ENCODE measurements at places on chromosomes 13 and 19.

DNA sequence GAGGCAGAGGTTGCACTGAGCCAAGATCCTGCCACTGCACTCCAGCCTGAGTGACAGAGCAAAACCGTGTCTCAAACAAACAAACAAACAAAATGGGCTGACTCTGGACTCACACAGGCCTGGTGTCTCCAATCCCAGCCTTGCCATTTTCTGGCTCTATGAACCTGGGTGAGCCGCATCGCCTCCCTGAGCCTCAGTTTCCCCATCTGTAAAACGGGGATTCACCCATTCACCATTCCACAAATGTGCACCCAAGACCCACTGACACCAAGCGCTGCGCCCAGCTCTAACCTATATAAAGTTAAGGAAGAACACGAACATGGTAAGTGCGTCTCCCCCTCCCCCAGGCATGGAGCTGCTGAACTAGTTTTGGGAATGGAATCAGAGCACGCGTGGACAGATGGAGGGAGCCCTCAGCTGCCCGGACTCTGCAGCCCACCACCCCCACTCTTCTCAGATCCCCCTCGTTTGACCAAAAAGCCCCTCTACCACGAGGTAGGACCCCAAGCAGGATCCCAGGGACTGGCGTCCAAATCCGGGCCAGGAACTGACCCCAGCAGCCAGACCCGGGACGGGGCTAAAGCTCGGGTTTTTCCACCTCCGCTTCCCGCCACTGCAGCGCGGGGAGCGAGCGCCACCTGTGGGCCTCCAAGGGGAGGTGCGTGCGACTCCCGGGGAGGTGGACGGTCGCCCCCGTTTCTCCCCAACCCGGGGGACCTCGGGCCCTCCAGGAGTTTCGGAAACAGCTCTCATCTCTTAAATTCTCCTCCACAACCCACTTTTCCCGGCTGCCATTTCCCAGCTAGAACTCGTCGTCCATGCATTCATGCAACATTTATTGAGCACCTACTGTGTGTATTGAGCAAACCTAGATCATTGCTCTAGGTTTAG lies 33.0 kb upstream of the ADGRE5 start:
- H3K27ac ChIP-seq: no peak overlapping the region
- no peaks in the 10 kb centered on the region for H3K36me3 ChIP-seq

DNA sequence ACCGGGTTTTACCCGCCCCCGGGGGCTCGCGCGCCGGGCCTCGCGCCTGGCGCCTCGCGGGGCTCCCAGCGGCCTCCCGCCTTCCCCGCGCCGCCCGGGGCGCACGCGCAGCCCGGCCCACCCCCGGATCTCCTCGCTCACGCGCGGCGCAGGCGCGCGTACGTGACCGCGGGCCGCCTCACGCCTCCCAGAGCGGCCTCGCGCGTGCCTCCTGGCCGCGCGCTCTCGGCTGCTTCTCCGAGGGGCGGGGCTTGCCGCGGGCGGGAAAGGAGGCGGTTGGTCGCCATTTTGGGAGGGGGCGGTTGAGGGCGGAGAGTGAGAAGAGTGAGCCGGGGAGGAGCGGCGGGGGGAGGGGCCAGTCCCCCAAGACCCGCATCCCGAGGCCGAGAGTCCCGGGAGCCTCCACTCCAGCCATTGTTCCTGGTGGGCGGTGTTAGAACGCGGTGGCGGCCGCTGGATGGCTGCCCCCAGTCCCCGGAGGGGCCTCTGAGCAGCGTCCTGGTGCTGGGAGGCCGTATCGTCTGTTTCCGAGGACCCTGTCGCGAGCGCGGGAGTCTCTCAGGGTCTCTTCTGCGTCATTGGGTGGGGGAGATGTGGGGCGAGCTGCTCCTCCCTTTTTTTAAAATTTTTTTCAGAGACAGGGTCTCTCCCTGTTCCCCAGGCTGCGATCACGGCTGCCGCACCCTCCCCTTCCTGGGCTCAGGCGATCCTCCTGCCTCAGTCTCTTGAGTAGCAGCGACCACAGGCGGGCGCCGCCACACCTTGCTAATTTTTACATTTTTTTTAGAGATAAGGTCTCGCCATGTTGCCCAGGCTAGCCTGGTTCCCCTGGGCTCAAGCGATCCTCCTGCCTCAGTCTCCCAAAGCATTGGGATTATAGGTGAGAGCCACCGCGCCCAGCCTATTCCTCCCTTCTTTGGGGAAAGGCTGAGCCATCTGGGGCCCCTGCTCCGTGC lies at the start of gene ZNF541:
ZNF541 (minus strand) TSS at position 78 of the 956 bp plus-strand sequence. CDS start 17,292 bp downstream, outside the sequence.
- peak; percentile 11 for DNase-seq
- peaks cover 4% of the 10 kb centered on the region for H3K4me1 ChIP-seq
- peak within 1 kb of the TSS; percentile 62 for H3K4me3 ChIP-seq

GRCh38 chr13:48236528-48237353 lies 3.7 kb downstream of the ITM2B start:
- DNase-seq: no peak
- H3K27me3 ChIP-seq: no peaks in the 10 kb centered on the region
- no peak overlapping the region for H3K27ac ChIP-seq

DNA sequence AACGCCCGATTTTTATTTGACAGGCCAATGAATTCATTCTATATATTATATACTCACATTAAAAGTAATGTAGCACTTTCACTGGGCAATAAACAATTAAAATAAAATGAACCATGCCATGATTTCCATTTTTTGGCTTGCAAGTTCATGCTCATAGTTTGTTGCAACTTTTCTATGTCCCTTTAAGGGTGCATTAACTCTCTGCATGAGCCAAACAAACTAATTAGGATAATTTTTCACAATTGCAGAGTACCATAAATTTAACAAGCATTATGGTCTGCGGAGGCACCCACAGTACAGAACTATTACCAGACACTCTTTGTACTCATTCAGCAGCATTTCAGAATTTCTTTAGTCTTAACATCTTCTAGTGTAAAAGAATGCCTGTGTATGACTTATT lies 1.4 kb downstream of the LHFPL6 start:
- H3K4me1 ChIP-seq: peaks cover 14% of the 10 kb centered on the region
- no peak for DNase-seq
- no peaks in the 10 kb centered on the region for H3K36me3 ChIP-seq
- no peaks in the 10 kb centered on the region for H3K27me3 ChIP-seq
- no peak overlapping the region for H3K27ac ChIP-seq

DNA sequence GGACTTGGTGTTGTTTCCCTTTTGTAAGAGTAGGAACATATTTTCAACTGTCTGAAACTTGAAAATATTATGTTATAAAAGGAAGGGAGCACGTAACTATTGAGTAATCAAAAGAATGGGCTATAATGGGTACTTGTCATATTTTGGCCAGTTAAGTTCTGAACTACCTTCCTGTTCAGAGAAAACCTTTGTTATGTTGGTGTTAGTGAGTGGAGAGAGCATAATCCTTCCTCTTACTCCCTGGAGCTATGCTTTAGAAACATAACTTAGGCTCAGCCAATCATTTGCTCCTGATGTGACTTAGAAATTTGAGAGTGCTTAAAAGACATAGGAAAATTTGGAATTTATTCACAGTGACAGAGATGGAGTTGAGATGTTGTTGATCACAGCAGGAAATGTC lies 482.5 kb upstream of the SPRY2 start:
- no peak overlapping the region for H3K27ac ChIP-seq
- no peak for DNase-seq
- H3K27me3 ChIP-seq: no peaks in the 10 kb centered on the region
- no peaks in the 10 kb centered on the region for H3K36me3 ChIP-seq
- H3K4me3 ChIP-seq: no peak overlapping the region
- no peaks in the 10 kb centered on the region for H3K4me1 ChIP-seq

GRCh38 chr19:28652765-28653164 lies 560.2 kb downstream of the UQCRFS1 start:
- H3K27ac ChIP-seq: no peak overlapping the region
- H3K4me1 ChIP-seq: no peaks in the 10 kb centered on the region
- H3K36me3 ChIP-seq: no peaks in the 10 kb centered on the region
- no peak for DNase-seq
- no peaks in the 10 kb centered on the region for H3K27me3 ChIP-seq

DNA sequence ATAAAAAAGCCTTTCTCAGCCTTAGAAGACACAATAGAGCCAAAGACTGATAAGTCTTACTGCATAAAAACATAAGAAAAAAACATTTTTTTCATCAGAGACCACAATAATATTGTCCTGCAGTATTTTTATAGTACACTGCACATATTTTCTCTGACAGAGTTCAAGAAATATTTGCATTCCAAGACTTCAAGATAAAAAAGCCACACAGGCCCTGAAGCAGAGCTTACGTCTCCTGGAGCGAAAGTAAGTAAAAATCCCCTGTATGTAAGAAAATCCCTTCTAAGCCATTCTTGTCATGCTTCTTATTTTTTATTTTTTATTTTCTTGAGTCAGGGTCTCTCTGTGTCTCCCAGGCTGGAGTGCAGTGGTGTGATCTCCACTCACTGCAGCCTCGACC lies 755.9 kb downstream of the LIG4 start:
- no peaks in the 10 kb centered on the region for H3K36me3 ChIP-seq
- H3K27me3 ChIP-seq: no peaks in the 10 kb centered on the region
- no peak for DNase-seq
- peak overlapping the region; percentile 21 for H3K4me3 ChIP-seq
- peaks cover 6% of the 10 kb centered on the region for H3K4me1 ChIP-seq

GRCh38 chr13:30034458-30034795 lies 184.0 kb upstream of the UBL3 start:
- DNase-seq: no peak
- no peak overlapping the region for H3K4me3 ChIP-seq
- no peak overlapping the region for H3K27ac ChIP-seq
- H3K27me3 ChIP-seq: no peaks in the 10 kb centered on the region

DNA sequence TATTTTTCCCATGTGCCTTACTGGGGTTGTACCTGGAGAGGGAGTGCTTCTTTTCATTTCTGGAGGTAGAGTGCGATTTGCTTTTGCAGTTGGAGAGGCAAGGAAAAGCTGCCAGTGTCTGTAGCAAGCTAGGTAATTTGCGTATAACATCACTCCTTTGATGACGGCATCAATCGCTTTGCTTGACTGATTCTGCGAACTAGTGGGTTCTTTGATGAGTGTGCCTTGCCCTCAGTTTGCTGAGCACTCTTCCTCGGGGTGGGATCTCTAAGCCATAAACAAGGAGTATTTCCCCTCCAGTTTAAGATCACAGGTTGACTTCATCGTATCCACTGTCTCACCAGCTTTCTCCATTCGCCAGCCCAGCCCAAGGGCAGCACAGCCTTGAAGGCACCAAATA lies 344.5 kb downstream of the KCNRG start:
- H3K4me3 ChIP-seq: no peak overlapping the region
- DNase-seq: no peak
- no peak overlapping the region for H3K27ac ChIP-seq

DNA sequence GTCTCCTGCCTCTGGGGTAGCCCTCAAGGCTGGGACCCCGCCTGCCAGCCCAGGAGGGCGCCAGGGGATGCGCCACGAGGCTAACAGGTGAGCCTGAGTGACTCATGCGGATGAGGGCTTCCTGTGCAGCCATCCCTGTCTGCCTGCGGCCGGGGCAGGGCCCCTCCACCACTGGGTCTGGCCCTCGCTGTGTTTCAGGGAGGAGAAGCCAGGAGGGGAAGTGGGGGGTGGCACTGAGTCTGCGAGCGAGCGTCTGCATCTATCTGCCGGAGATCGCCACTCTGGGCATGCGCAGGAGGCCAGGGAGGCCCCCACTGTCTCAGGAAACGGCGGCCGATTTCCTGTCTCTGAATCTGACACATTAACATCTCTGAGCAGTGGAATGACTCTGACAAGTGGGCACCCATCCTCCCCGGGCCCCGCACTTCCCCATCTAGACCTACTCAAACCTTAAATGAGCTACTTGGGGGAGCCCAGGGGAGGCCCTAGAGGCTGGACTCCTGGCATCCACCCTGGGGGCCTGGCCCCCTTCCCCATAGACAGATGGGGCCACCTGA lies 19.7 kb downstream of the RFX1 start:
- peak overlapping the region; percentile 74 for H3K27ac ChIP-seq
- H3K4me3 ChIP-seq: peak overlapping the region; percentile 18
- no peaks in the 10 kb centered on the region for H3K36me3 ChIP-seq
- peak; percentile 93 for DNase-seq

- H3K4me1 ChIP-seq: no peaks in the 10 kb centered on the region
- H3K4me3 ChIP-seq: no peak overlapping the region
- DNase-seq: no peak
These were observed 598.1 kb downstream of the DCT start for GRCh38 chr13:93881411-93881810.

DNA sequence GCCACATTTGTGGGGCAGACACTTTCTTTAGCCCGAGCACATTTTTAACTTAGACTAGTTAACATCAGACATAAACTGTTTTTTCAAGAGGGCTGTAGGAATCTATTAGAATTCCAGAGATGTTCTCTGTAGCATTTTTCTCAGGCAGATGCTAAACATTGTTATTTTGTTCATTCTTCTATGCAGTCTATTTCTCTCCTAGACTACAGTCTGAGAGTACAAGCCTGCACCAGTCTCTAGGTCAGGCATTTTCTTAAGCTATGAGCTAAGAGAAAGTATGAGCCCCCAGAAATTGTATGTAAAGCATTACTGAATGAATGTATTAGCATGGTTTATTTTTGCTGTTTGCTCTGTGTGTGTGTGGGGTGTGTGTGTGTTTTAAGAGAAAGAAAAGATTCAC lies 923 bp upstream of the C13orf42 start:
- H3K36me3 ChIP-seq: no peaks in the 10 kb centered on the region
- no peak overlapping the region for H3K27ac ChIP-seq
- no peaks in the 10 kb centered on the region for H3K4me1 ChIP-seq
- no peak for DNase-seq
- H3K27me3 ChIP-seq: no peaks in the 10 kb centered on the region
- no peak overlapping the region for H3K4me3 ChIP-seq

DNA sequence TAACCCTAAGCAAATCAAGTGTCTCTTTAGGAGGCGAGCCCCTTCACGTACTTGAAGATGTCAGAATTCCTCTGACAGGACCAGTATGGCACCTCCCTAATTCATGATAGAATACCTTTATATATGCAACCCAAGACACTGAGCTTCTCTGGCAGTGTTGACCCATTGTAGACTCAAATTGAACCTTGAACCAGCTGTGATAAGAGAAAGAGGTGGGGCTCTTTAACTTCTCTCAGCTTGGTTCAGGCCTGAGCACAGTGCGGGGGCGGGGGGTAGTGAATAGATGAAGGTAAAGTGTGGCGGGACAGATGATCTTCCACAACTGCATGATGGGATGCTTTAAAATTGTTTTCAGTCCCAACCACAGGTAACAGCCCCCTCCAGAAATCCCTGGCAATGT lies 12.1 kb downstream of the MBNL2 start:
- H3K4me3 ChIP-seq: no peak overlapping the region
- H3K4me1 ChIP-seq: no peaks in the 10 kb centered on the region
- peaks cover 6% of the 10 kb centered on the region for H3K36me3 ChIP-seq
- no peak overlapping the region for H3K27ac ChIP-seq
- no peak for DNase-seq

GRCh38 chr13:93446238-93446637 lies 219.6 kb downstream of the GPC6 start:
- H3K4me1 ChIP-seq: no peaks in the 10 kb centered on the region
- H3K27ac ChIP-seq: no peak overlapping the region
- H3K36me3 ChIP-seq: no peaks in the 10 kb centered on the region
- DNase-seq: no peak
- no peak overlapping the region for H3K4me3 ChIP-seq

DNA sequence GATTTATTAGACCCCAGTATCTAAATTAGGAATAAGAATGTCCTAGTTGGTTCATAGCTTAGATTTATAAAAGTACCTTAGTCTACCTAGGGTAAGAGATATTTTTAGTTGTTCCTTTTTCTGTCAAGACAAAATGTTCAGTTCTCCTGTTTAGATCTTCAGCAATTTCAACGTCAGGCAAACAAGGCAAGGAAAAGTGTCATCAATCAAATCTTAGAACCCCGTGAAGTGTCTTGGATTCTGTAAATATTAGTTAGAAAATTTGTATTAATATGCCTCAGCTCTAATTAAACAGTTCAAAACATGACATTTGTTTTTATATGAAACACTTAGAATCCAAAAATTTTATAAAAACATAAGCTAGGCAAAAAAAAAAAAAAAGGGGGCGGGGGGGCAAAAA lies 296.6 kb downstream of the PCDH9 start:
- no peak overlapping the region for H3K4me3 ChIP-seq
- no peak for DNase-seq
- H3K4me1 ChIP-seq: no peaks in the 10 kb centered on the region
- no peaks in the 10 kb centered on the region for H3K27me3 ChIP-seq
- no peaks in the 10 kb centered on the region for H3K36me3 ChIP-seq
- no peak overlapping the region for H3K27ac ChIP-seq

Measured in ascending aorta (tissue), 2 donors.